Stimulated activated CD4-positive, alpha-beta T cell treated with anti-CD3 and anti-CD28 coated beads, TNF-alpha, amount 100 ng/mL, for 4 hours (primary cell): ENCODE measurements at places on chromosomes 6 and 20.

- DNase-seq: no peak
These were observed 19.2 kb upstream of the SNX14 start for GRCh38 chr6:85612690-85613474.

DNA sequence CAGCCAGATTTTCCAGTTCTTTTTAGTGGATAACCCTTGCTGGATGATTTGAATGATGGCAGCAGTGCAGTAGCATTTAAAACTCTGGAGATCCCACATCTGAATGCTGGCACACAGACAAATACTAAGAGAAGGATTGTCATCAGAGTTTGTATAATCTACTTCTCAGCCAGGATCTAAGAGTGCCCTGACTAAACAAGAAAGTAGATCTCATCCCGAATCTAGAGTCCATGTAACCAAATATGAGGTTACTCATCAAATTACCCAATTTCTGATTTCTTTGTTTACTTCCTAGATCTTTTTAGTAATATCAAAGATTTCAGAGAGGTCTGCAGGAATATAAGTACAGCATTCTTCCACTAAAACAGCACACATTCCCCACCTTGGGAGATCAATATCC is 7.8 kb downstream of the TMC2 start:
- no peak for DNase-seq

DNA sequence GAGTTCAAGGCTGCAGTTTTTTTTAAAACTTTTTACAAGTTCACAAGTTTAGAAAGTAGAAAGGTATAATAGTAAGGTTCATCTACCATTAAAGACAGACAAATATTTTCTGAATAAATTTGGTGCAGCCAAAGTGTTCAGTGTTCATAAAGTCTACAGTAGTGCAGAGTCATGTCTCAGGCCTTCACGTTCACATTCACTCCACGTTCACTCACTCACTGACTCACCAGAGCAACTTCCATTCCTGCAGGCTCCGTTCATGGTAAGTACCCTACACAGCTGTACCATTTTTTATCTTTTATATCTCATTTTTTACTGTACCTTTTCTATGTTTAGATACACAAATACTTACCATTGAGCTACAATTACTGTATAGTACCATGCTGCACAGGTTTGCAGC is 67.6 kb downstream of the B4GALT5 start:
- no peak for DNase-seq

GRCh38 chr20:64108731-64109681 is 1.6 kb upstream of the NPBWR2 start:
- no peak for DNase-seq

GRCh38 chr6:148213366-148213765 is 129.3 kb upstream of the SASH1 start:
- no peak for DNase-seq

DNA sequence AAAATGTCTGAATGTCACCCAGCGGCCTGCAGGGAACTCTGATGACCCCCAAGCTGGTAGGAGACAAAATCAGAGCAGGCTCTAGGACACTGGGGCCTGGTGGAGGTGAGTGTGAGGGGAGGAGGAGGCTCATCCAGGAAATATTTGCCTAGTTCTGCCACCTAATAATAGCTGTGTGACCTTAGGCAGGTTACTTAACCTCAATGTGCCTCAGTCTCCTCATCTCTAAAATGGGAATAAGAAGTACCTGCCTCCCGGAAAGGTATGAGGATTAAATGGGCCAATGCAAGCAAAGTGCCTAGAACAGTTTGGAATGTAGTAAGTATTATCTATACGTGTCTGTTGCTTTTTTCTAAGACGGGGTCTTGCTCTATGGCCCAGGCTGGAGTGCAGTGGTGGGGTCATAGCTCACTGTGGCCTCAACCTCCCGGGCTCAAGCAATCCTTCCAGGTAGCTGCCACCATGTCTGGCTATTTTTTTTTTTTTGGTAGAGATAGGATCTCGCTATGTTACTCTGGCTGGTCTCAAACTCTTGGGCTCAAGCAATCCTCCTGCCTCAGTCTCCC is 60.4 kb downstream of the RAB44 start:
- DNase-seq: no peak

DNA sequence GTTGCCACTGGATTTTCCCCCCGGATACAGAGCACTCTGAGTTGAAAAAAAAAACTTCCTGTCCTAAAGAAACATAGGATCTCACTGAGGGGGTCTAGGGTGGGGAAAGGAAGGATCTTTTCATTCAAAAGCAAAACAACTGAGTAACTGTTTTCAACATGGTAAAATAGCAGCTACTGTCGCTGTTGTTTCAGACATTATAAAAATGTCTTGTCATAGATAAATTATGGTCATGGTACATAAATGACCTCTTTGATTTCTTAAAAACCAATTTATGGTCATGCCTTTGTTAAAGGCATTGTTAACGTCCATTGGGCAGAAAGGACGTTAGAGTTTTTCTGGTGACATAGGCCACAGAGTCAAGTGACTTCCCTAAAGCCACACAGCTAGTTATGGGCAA is 180.4 kb upstream of the DTNBP1 start:
- no peak for DNase-seq

- DNase-seq: no peak
These were observed 26.3 kb upstream of the EPM2A start for GRCh38 chr6:145761584-145761983.

DNA sequence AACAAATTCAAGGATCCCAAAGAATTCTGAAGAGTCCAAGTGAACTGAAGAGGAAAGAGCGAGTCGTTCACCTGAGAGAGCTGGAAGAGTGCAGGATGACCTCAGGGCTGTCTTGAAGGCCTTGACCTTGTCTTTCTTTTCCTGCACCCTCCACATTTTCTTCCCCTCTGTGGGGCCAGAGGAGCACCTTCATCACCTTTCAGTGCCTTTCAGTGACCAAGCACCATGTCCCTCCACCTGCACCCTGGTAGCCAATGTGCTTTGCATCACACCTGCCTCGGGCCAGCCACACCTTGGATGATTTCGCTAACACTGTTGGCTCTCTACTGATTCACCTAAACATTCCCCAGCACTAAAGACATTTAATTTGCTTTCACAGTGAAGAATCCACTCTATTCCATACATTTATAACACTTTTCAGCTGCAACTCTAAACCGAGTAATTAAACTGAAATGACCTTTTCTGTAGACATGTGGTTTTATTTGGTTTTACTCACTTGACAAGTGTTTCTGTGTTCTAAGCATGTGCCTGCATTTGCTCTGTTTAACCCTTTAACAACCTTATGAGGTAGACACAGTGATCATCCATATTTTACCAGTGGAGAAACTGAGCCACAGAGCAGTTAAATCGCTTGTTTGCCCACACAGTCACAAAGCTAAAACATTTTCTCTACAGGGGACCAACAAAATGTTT is 121.3 kb upstream of the CST7 start:
- no peak for DNase-seq

- DNase-seq: no peak
These were observed 180.5 kb downstream of the ADAT2 start for GRCh38 chr6:143270026-143270425.

DNA sequence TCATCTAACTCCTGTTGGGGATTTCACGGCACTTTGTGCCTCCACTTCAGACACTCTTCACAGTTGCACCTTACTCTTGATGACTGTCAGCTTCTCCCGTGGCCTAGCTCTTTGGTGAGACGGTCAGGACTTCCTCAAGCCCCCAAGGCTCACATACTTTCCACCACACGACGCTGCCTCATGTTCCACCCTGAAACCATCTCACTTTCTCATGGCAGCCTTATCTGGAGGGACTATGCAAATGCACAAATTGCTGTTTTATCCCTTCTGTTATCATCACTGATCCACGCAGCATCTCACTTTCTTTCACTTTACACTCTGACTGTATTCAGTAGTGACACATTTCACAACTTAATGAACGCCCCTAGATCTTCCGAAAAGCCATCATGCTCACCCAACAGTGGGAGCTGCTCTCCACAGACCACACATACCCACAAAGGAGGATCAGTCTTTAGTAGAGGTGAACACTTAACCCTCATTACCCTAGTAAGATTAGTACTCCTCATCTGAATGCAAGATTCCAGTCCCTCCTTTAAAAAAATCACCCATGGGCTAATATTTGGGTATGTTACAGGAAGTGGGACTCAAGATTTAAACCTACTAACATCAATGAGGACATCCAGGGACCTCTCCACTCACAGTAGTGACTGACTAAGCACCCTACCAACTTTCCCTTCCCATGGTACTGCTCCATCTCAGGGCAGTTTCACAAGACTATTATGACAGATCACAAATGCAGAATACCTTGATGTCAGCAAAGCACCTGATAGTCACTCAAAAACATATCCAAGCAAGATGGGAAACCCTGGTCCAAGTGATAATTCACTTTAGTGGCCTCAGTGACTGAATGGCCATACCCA is 35.4 kb downstream of the FYN start:
- DNase-seq: no peak

- DNase-seq: no peak
These were observed 581.0 kb upstream of the MAP3K7 start for GRCh38 chr6:91167846-91168245.

DNA sequence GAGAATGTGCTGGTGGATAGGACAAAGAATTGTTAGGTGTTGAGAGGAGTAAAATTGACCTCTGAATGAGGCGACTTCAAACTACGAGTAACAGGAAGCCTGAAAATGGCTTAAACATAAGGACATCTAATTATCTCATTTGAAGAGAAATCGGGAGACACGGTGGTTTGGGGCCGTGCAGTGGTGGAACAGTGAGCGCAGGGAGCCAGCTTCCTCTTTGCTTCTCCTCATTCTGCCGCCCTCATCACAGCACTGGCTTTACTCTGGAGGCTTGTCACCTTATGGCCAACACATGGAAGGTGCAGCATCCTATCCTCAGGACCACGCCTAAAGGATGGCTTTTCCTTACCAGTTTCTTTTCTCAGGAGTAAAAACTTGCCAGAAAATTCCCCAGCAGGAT is 114.3 kb downstream of the B3GAT2 start:
- DNase-seq: no peak

DNA sequence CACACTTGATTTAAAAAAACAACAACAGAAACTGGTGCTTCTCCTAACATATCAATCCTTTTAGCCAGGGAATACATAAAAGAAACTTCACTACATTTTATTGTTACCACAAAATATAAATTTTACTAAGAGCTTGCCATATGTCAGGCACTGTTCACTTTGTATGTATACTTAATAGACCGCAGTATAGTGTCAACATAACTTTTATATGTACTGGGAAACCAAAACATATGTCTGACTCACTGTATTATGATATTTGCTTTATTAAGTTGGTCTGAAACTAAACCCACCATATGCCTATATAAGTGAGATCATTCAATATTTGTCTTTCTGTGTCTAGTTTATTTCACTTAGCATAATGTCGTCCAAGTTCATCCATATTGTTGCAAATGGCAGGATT is 108.4 kb downstream of the KLHL32 start:
- DNase-seq: no peak

DNA sequence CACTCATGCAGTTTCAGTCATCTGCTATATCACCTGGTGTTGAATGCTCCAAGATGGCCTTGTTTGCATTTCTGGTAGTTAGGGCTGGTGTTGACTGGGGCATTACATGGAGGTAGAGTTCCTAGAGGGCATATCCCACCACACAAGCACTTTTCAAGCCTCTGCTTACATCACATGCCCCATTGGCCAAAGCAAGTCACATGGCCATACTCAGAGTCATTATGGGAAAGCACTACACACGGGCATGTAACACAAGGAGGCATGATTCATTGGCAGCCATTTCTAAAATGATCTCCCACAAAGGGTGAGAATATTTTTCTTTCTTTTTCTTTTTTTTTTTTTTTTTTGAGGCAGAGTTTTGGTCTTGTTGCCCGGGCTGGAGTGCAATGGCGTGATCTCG is 73.2 kb downstream of the TRMT6 start:
- DNase-seq: no peak

DNA sequence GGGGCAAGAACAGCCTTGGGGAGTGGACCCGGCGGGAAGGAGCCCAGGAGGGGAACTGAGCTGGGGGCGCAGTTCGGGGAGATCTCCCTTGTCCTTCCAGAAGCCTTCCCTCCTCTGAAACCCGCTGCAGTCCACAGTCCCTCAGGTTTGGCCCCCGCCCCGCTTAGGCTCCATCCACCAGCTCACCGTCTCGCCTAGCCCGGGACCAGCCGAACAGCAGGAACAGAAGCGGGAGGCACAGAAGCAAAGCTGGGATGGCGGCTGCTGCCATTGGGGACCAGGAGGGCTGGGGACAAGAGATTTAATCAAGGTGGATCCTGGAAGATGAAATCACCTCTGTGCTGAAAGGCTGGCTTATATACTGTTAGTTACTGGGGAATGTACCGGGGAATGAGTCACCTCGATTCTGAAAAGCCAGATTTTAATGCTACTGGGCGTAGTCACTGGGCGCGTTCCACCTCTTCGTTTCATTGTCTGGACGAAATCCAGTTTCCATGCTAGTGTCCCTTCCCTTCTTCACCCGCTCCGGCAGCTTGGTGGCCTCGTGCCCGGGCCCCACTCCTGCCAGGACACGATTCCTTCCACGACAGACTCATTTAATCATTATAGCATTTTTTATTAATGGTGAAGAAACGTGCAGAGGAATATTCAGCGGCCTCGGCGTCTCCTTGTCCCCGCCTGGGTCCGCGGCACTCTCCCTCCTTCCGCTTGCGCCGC is at the start of gene RAET1L:
Gene RAET1L (minus strand): TSS at position 332 of the 717 bp plus-strand sequence. CDS start 61 bp downstream, at position 271.
- no peak for DNase-seq

- no peak for DNase-seq
These were observed 16.7 kb downstream of the KCTD20 start for GRCh38 chr6:36459501-36459900.
